ENCODE measurements at places on chromosomes 7 and 10.
A peak's percentile ranks its signal among the peaks of the same experiment; 100 is the strongest.

DNA sequence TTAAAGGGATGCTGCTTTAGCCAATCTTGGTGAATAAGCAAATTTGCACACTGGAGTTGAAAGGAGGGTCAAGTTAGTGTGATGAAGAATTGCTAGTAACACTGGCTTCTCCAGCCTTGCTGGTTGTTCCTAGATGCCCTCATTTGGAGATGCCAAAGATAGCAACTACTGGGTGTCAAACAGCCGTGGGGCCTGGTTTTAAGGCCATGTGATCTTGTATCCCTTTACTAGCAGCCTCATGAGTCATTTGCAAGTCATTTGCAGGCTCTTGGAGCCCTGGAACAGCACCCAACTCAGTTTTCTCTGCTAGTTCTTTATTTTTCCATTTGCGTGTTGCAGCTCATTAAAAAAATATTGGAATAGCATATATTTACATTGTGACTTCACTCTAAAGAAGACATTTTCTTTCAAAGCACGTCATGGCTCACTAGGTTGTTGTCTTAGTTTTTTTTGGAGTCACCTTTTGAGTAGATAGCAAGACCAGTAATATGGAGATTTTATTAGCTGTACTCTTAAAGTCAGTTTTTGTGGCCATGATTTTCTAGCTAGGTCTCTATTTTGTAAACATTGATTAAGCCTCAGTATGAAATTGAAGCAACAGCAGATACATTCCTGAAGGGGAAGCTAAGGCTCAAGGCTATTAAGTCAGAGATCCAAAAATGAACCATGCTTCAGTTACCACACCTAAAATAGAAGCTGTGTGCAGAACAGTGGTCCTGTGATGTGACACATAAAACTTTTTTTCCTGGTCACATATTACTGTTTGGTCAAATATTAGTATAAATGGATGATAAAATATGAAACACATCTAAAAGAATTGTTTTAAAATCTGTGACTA lies 1.3 kb downstream of the LSMEM1 start:
- peak; percentile 96 for DNase-seq

DNA sequence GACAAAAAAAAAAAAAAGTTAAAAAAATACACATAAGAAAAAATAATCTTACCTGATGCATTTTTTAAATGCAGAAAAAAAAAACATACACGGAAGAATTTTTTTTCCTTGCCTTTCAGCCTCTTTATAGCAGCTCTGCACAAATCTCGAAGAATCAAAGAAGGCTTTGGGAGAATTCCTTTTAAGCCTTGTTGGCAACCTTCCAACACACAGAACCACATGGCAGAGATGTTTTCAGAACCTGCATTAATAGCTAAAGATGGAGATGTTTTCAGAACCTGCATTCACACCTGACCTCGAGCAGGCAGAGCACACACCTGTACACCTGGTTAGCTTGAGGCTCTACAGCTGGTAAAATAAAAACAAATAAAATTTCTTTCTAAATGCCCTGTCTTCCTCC lies 65.6 kb downstream of the DOCK4 start:
- DNase-seq: no peak

DNA sequence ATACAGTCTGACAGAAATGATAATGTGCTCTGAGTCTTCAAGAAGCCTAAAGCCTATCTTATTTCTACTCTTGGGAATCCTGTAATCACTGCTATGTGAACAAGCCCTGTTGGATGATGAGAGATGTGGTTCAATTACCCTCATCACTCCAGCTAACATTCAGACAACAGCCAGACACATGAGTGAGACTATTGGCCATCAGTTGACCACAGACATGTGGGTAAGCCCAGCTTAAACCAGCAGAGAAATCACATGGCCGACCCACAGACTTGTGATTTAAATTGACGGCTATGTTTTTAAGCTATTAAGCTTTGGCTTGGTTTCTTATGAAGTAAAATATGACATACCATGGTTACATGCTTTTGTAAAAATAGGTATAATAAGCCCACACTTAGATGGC lies 2.6 kb downstream of the MBL2 start:
- DNase-seq: no peak

DNA sequence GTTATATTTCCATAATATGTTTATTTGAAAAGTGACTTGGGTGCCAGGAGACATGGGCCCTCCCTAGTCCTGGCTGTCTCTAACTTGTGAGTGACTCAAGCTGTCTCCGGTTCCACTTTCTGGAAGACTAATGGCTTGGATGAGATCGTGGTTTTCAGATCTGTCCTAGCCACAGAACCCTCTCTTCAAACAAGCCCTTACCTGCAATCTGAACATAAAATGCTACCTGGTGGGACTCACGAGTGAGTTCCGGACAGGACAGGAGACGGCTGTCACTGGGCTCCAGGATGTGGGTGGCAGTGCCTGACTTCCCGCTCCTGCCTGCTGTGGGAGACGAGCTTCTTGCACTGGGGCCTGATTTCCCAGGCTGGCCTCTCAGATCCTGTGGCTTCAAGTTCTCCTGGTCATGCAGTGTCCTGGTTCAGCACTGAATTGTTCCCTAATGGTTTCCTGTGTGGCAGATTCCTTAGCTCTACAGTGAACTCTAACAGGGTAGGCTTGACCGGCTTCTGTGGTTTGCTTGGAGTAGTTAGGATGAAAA lies 26.0 kb upstream of the PFKFB3 start:
- no peak for DNase-seq

DNA sequence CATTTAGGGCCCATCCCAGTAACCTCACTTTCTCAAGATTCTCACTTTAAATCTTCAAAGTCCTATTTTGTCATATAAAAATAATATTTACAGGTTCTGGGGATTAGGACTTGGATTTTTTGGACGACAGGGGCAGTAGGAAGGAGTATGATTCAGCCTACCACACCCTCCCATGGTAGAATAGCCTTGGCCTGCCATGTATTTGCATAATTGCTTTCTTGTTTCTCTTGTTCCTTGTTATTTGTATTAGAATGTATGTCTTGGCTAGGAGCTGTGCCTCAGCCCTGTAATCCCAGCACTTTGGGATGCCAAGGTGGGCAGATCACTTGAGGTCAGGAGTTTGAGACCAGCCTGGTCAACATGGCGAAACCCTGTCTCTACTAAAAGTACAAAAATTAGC lies 92.5 kb downstream of the ELAPOR2 start:
- DNase-seq: no peak

GRCh38 chr10:22133749-22134624 lies 83.8 kb downstream of the EBLN1 start:
- no peak for DNase-seq

DNA sequence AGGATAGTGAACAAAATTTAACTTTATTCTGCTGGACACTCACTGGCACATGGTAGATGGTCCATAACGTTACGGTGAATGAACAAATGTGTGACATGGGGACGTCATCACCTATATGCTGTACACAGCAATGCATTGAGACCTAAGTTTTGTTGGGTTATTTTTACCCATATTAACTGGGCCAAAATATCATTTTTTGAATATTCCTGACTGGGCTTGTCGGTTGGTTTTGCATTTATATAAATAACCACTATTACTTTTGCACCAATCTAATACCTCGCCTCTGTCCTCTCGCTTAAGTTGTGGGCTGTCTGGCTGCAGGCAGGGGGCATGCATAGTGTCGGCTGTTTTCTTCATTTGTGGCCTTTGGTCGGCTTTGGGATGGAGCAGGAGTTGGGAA lies 161.7 kb downstream of the USP6NL start:
- no peak for DNase-seq

DNA sequence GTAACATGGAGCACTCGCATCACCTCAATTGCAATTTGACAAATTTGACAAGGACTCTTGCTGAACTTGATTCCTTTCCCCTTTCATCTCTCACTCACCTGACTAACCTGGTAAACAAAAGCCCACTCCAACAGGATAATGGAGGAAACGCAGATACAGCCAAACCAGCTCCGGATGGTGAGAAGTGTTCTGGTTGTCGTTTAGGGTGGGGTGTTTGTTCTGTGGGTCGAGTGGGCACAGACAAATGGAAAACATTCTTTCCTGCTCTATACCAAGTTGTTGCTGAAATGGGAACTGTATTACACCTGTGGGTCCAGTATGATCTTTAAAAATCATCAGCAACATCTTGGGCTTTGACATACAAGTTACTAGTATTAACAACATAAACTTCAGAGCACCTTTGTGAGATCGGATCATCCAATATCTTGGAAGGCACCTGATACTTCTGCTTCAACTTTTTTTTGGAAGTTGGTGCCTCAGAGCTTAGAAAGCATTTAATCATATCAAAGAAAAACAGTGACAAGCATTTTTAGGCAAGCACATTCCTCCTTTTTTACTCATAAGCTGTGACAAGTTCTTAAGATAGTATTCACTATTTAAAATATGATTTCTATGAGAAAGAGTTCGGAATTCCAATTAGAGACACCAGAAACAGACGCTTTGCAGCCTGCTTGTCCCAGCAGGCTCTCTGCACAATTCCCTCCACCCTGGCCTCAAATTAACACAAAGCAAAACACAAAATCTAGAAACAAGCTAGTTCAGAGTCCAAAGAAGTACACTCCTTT lies 58.1 kb downstream of the CCDC186 start:
- DNase-seq: no peak

- no peak for DNase-seq
Measured at GRCh38 chr7:6272481-6273323, at the start of gene CYTH3. Gene CYTH3 (minus strand): TSS chr7:6272624. CDS start chr7:6272507, 117 bp downstream.

DNA sequence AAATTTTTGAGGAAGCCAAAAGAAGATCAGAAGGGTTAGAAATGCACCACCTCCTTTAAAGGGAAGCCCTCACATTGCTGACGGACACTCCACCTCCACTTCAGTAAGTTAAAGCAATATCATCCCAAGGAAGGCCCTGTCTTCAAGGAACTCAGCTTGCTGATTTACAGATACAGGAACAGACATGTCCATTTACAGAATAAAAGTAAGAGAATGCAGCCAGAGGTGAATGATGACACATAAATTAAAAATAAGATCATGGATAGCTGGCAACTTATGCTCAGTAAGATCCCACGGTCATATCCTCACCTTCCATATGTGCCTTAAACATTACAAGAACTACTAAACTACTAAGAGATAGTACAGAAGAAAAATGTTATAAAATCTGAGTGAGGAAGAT lies 20.4 kb downstream of the GRB10 start:
- DNase-seq: no peak

- DNase-seq: no peak
Measured at GRCh38 chr10:6647811-6648526, 67.9 kb upstream of the PRKCQ start.

DNA sequence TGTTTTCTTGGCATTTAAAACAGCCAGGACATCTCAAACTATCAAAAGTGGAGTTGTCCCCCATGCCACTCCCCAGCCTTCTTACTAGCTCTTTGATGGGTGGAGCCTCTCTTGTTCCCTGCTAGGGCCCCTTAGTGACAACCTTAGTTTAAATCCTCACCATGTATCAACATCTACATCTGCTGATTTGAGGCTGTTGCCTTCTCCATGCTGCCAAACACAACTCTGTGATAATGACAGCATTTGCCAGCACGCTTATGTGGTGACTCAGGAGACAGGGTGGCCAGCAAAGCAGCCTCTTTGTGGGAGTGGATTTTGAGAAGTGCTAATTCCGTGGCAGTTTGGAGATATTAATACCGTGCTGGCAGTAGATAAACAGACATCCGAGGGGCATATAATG lies 145.4 kb downstream of the LRRC4 start:
- no peak for DNase-seq

- no peak for DNase-seq
Measured at GRCh38 chr10:54396031-54396430, 405.0 kb downstream of the PCDH15 start.

DNA sequence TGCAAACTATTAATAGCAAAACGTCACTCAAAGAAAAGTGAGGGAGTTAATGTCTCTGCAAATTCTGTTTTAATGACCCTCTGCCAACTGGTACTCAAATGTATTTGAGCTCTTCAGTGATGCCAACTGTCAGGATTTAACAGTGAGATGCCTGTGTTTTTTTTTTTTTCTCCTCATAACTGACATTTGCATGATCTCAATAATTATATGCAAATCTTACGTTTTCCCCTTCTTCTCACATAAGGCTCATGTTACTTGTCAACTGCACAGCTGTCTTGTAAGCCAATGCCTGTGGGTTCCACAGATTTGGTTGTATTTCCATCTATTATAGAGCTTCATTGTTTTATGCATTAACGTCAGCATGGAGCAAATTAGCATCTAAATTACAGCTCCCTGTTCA lies 38.2 kb downstream of the PPP1R3A start:
- DNase-seq: no peak

- no peak for DNase-seq
Measured at GRCh38 chr7:27950123-27950522, 210.2 kb downstream of the TAX1BP1 start.

GRCh38 chr7:122726881-122727280 lies 24.2 kb upstream of the RNF148 start:
- no peak for DNase-seq

- DNase-seq: no peak
Measured at GRCh38 chr7:86664991-86665390, 21.3 kb downstream of the GRM3 start.

DNA sequence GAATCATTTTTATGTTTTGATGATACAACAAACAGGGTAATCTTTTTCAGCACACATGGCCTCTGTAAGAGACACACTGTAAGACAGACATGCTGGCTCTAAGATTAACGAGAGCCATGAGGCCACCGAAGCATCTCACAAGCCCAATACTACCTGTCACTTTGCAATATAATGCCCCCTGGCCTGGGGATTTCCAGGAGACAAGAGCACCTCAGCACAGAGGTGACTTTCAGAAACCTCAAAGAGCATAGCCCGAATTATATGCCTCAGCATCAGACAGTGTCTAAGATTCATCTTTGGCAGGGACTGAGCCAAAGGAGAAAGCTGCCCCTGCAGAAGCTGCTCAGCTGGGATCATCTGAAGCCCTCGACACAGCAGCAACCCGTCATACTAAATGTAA lies 44.2 kb upstream of the TMEM213 start:
- no peak for DNase-seq

GRCh38 chr10:22252224-22252800 lies 34.5 kb upstream of the EBLN1 start:
- DNase-seq: no peak

GRCh38 chr10:64867501-64867962 lies 1346.3 kb downstream of the REEP3 start:
- no peak for DNase-seq

DNA sequence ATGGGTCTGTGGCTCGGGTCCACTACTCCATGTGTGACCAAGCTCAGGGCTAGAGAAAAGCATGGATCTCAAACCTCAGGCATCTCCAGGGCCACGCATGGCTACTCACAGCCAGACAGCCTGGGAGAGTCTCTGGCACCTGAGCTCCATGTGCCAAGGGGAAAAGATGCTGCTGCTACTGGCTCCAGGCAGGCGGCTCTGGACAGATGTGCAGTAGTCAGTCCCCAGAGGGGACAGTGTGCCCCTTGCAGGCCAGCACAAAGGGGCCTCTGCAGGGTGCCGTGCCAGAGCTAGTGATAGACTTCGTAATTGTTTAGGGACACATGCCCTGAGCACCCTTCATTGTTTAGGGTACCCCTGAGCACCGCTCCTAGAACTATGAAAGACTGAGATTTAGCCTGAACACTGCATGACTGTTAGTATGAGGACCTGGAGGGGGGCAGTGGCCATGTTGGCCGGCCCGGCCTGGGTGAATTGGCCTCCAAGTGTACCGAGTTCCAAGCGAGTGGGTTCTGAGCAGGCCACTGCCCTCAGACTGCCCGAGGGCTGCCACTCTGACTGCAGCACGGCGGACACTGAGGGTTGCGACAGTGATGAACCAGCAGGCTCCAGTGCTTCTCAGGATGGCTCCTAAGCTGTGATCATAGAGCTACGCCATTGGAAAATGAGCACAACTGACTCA lies 80.7 kb downstream of the TCERG1L start:
- no peak for DNase-seq
